Type B pancreatic cell (in vitro differentiated cells): ENCODE measurements at places on chromosomes 3 and 15.

DNA sequence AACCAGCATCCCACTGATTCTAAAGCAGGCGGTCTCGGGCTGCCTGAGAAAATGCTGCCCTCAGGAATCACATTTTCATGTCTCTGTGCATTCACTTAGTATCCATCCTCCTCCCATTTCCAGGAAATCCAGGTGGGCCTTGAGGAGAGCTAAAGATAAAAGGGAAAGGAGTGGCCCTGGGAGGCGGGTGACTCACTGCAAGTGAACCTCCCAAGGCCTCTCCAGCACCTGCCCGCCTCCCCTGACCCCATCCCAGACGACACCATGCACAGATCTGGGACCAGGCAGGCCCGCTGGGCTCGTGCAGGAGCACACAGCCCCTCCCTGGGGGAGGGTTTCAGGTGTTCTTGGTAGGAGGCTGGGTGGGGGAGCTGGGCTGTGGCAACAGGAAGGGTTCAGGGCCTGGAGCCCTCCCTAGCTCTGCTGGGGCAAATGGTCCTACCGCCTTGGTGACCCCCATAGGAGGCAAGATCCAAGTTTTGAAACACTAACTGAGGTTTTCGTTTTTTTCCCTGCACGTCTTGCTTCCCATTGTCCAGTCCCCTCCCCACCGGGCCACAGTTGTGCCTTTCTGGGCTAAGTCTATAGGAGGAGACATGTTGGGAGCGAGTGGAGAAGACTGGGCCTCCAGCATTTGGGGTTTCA, 22.2 kb downstream of the MELTF start:
- DNase-seq, result no peak

DNA sequence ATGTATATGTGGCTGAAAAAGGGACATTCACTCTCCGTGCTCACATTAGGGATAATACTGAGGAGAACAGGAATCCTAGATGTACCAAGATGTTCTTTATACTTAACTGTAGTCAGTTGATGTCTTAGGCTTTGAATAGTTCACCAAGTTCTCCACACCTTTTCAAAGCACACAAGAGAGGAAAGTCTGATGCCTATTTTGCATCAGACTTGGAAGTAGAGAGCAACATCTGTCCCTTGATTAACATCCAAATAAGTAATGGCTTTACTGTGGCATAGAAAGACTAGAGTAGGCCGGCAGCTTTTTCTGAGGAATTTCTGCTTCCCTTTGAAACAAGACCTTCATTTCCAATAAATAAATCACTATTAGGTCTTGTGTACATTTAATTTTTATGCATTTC, 34.0 kb downstream of the PIGB start:
- no peak for DNase-seq

GRCh38 chr3:101676216-101676764, 642 bp downstream of the ZBTB11 start:
- peak; percentile 94 for DNase-seq

GRCh38 chr3:87828046-87828445, 230.8 kb downstream of the CGGBP1 start:
- no peak for DNase-seq

GRCh38 chr15:82165948-82166376, 96.6 kb downstream of the EFL1 start:
- no peak for DNase-seq

- no peak for DNase-seq
Measured at GRCh38 chr15:65819563-65819960, 27.5 kb upstream of the DENND4A start.

DNA sequence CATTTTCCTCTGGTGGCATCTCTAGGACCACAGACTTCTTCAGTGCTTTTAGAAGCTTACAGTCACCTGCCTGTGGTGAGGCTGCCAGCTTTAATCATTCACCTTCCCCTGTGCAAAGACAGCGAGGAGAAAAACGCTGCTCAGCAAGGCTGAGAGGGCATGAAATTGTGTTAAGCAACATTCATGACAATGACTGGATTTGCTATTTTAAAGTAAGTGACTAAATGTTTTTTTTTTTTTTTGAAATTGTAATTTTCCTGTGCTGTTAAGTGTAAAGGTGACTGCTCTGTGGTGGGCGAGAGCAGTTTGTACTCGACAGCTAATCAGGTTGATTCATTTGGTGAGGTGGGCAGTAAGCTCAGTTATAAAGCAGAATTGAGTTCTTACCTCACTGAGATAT, 240.4 kb downstream of the NSUN3 start:
- no peak for DNase-seq

GRCh38 chr3:9552252-9552999, 1.2 kb downstream of the LHFPL4 start:
- DNase-seq, result peak; percentile 77

DNA sequence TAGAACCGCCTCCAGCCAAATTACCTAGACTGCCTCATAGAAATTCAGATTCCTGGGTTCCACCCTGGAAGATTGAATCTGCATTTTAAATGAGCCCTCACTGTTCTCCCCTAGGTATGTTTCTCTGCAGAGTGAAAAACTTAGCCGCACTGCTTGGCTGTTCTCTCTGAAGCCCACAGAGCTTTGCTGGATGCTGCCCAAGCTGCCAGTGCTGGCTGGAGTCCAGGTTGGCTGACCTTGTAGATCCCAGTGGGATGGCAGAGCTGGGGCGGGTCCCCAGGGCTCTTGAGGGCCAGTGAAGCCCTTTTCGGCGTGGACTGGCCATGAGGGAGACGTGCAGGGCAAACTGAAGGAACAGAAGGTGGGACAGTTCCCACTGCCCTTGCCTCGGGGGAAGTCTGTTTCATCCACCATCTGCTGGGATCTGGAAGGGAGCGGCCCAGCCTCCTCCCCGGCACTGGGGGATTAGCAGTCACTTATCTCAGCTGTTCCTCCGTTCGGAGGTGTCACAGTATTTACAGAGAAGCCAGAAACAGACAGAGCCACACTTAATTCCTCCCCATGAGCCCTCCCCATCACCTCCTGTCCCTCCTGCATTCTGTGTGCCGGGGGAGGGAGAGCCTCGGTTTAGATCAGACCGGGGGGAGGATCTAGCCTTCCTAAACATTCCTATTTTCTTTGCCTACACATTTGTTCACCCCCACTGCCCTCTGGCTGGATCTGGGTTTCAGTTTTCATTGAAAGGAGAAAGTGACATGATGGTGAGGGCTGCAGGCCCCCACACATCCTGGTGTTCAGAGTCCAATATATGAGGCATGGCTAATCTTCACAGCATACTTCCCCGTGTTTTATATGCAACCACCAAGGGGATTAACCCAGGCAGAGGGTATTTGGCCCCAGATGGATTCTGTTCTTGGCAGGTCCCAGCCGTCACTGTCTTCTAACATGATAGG, 4.1 kb upstream of the ACTC1 start:
- no peak for DNase-seq

GRCh38 chr3:67650084-67650483, 4.3 kb downstream of the SUCLG2 start:
- DNase-seq, result no peak

DNA sequence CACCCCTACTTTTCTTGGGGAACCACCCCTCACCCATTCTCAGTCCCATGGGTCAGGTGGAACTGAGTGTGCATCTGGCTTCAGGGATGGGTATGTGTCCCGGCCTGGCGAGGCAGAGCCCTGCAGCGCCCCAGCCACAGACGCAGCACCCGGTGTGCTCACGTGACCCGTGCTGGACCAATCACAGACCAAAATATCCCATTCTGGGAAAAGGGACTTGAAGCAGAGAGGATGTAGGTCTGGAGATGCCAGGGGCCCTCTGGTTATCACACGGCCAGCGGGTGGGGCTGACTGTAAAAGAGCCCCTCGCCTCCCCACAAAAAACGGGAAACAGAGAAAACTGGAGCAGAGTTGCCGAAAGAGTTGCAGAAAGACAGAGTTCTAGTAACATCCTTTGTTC, 138.0 kb upstream of the RAD18 start:
- no peak for DNase-seq

DNA sequence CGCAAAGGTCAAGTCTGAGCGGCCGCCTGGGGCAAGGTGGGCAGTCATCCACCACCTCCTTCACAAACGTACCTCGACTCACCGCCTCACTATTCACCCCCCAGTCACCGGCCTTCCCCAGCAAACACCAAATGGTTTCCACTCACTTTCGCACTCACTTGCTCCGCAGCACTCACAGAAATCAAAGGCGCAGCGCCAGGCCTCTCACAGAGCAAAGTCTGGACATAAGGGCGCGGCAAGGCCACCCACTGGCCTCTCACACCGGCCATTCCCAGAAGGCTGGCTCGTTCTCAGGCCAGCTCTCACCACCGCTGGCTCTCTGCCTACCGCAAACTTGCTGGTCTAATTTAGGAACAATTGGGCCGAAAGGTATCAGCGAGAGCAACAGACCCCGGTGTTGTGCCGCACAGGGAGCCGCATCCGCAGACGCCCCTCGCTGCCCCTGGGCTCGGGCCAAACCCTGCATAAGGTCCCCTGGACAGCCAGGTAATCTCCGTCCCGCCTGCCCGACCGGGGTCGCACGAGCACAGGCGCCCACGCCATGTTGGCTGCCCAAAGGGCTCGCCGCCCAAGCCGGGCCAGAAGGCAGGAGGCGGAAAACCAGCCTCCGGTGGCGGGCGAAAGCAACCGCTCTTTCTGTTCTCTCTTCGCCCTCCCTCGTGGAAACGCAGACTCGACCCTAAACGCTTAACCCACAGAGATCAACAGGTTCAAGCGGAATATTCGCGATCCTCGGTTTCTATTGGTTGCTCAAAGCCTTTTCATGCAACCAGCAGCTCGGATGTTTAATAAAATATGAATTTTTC, 2.9 kb downstream of the SHOX2 start:
- no peak for DNase-seq

DNA sequence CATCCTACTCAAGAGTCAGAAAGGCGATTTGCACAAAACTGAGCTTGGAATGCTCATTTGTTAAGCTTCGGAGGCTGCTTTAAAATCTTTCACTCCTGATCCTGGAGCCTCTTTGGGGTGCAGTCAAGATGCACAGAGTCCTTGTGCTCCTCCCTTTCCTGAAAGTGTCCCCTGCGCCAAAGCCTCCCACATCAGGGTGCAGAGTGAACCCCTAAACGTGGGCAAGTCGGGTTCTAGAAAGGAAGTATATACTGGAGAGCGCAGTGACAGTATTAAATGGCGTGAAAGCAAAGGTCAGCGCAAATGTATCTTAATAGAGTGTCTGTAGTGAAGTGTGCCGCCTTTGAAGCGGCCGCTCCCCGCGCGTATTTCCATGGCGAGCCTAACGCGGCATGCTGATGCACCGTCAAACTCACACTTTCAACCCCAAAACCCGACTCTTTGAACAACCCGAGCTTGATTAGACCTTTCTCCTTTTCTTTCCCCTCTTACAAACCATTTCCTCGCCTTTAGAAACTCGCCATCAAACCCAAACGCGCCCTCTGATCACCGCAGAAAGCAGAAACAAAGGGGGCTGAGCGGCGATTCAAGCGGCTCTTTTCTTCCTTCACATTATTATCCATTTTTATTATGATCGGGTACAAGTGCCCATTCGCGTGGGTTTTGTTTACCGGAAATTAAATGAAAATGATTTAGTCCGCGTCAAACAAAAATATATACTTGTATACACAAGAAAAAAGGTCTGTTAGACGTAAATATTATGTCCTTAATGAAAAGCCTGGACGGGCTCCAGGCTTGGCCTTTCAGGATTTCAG, 18.3 kb downstream of the ZIC4 start:
- no peak for DNase-seq

- DNase-seq, result no peak
Measured at GRCh38 chr3:58035524-58036255, 27.5 kb downstream of the FLNB start.

DNA sequence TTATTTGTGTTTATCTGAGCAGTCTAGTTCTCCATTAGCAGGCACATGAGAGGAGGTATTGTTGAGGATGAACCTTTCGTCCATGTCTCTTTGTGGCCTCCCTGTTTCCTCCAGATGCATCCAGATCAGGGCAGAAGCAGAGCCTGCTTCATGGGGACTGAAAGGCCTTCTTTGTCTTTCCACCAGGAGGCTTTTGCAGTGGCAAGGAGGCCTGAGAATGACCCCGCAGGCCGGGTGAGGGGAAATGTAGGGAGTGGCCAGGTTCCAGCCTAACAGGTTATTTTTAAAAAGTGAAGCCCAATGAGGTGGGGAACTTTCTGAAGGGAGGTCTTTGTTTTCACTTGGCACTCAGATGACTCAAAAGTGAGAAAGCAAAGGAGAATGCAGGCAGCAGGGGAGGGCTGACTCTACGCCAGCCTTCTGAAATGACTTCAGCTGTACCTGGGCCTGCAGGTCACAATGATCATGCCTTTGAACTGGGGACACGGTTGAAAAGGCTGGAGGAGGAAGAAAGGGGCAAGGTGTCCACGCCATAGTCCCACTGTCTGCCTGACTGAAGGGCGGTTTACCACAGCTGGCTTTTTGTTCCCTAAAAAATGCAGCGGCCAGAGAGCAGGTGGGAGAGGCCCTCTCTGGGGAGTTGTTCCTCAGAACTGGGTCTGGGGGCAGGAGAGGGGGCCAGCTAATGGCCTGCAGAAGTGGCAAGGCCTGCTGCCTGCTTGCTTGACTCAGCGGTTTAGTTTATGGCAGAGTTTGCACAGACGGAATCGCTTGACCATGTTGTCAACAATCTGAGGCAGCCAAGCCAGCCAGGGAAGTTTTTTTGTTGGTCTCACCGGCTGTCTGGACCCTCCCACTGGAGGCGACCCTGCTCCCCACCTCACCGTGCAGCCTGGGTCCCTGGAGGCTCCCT, 28.7 kb downstream of the CMTM7 start:
- no peak for DNase-seq

- no peak for DNase-seq
Measured at GRCh38 chr15:40050788-40051470, 11.9 kb upstream of the SRP14 start.

DNA sequence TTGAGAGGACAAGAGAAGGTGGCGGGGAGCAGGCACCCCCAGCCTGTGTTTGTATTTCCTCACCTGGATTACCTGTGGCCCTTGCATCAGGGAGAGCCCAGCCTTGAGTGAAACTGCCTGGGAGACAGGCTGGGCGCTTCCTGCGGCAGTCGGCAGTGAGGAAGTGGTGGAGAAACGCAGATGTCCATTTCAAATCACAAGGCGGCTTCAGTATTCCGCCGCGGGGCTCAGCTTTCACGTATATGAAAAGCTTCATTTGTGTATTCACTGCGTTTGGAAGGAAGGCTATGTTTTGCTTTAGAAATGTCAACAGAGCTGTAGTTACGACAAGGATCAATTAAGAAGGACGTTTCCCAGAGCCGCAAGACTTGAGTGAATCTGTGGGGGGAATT, 167.4 kb upstream of the CTDSPL start:
- DNase-seq, result no peak

- DNase-seq, result no peak
Measured at GRCh38 chr3:64848822-64849221, 161.0 kb upstream of the ADAMTS9 start.

GRCh38 chr15:77710637-77711036, 77.9 kb upstream of the LINGO1 start:
- no peak for DNase-seq

GRCh38 chr3:62293051-62293780, 80.1 kb downstream of the FEZF2 start:
- DNase-seq, result no peak

DNA sequence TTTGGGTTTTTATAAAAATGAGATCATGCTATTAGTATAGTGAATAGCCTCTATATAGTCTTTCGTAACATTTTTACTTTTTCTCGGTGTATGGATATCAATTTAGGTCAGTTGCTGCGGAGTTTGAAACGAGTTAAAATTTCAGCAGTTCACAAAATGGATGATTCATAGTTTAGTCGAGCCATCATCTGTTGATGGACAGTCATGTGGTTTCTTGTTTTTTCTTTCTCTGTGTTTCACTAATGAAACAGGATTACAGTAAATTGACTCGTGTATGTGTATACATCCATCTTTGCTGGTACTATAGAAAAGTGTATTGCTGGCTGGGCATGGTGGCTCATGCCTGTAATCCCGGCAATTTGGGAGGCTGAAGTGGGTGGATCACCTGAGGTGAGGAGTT, 106.8 kb downstream of the IGF1R start:
- no peak for DNase-seq
